ENCODE measurements at places on chromosomes 7 and 10.

DNA sequence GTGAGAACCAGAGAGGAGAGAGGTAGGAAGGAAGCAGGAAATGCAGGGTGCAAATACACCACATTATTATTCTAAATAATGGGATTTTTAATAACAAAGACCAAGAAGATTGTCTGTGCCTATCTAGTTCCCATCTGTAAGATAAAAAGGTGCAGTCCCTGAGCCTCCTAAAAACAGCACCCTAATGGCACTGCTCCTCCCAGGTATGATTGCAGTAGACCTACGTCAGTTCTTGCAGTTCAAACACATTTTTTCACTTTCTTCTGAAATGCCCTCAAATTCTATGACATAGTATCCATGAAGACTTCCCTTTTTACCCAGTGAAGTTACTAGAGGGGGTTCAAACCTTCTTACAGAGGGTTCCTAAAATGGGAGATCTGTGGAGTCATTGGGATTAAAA lies 70.6 kb downstream of the FIGNL1 start:
- no peak for DNase-seq

DNA sequence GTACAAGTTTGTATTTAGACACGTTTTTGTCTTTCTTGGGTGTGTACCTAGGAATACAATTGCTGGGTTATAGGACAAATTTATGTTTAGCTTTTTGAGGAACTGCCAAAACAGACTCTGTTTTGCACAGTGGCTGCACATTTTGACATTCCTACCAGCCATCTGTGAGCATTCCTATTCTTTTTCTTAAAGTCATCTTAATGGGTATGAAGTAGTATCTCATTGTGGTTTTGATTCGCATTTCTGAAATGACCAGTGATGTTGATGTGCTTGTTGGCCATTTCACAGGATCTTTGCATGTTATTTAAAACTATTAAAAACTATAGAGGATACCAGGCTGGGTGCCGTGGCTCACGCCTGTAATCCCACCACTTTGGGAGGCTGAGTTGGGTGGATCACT lies 32.6 kb upstream of the IL15RA start:
- no peak for DNase-seq

DNA sequence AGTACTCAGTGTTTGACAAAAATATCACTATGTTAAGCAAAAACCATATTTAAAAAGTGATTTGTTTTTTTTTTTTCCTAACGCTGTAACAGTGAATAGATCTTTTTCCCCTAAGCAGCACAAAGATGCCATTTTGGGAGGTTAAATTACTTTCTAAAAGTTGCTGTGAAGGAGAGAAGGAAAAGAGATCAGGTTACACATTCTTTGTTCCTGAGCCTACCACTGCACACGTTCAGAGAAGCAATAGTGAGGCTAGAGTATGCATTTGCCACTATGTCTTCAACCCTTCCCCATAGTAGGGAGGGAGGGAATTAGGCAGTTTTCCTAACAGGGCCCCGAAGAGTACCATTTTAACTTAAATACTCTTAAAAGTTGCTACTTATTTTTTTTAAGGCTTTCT lies 38.9 kb downstream of the BMPR1A start:
- peak; percentile 51 for DNase-seq

- no peak for DNase-seq
These were observed 236.4 kb downstream of the DNAJB6 start for GRCh38 chr7:157573244-157573643.

DNA sequence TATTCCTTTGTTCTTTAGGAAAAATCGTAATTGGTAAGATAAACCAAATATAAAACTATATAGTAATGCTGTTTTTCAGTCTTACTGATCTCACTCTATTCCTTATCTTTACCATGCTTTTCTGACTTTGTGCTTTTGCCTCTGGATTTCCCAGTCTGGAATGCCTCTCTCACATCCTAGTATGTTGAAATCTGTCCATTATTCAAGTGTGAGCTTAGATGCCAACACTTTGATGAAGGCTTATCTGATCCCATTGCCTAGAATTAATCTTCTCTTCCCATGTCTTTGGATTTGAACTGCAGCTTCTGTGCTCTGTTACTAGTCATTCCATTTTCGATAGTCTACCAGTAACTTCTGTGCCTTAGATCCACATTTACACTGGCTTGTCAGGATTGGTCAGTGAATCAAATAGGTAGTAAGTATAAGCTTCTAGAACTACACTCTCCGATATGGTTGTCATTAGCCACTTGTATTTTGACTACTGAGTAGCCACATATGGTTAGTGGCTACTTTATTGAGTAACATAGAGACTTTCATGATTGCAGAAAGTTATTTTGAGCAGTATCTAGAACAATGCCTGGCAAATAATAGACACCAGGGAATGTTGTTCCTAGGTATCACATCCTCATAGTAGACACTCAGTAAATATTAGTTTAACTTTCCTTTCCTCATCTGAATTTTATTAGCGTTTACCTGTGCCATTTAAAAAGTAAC lies 92.9 kb downstream of the BMPR1A start:
- no peak for DNase-seq

- DNase-seq = no peak
These were observed 188.9 kb downstream of the ARHGAP12 start for GRCh38 chr10:31739711-31740110.

DNA sequence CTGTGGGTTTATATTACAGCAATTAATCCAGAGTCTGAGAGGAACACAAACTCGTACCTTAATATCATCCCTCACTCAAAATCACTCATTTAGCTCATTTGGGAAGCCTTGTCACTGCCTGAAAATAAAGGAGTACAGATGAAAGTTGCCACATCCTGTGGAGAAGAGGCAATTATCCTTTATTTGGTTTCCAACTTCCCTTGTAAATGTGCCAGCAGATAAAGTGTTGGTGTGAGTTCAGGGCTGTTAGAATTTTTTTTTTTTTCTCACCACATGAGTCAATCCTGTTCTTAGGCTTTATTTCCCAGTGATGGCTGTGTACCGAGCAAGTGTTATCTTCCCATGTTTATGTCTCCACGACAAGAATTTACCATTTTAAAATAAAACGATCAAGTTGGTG lies 99.0 kb upstream of the SMIM30 start:
- DNase-seq = no peak

GRCh38 chr10:122853665-122854313 lies 8.1 kb upstream of the CUZD1 start:
- DNase-seq = no peak

DNA sequence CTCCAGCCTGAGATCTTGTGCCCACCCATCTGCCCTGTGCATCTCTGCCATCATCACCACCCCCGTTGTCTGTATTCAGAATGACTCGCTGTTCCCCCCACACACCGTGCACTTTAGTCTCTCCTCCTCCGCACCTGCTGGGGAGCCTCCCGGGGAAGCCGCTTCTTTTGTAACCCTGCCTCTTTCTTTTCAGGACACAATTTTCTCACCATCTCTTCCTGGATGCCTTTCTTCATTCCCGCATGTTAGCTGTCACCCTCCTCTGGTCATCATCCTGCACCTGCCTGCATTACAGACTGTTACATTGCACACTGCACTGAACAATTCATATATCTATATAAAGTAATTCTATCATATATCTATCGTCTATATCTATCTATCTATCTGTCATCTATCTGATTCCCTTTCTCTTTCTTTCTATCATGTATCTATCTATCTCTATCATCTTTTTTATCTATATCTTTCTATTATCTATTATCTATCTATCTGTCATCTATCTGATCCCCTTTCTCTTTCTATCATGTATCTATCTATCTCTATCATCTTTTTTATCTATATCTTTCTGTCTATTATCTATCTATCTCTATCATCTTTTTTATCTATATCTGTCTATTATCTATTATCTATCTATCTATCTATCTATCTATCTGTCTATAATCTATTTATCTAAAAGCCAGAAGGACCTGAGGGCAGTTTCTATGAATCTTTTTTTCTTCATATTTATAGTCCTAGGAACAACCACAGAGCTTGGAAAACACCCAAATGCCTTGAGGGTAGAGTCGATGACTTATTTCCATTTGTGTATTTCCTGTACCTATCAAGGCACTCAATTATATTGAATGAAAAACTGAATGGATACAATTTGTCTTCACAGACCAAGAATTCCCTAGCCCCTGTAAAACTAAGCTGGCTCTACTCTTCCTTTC lies 642.5 kb downstream of the ACTR3B start:
- DNase-seq = no peak
